ENCODE measurements at places on chromosomes 1 and 21.

DNA sequence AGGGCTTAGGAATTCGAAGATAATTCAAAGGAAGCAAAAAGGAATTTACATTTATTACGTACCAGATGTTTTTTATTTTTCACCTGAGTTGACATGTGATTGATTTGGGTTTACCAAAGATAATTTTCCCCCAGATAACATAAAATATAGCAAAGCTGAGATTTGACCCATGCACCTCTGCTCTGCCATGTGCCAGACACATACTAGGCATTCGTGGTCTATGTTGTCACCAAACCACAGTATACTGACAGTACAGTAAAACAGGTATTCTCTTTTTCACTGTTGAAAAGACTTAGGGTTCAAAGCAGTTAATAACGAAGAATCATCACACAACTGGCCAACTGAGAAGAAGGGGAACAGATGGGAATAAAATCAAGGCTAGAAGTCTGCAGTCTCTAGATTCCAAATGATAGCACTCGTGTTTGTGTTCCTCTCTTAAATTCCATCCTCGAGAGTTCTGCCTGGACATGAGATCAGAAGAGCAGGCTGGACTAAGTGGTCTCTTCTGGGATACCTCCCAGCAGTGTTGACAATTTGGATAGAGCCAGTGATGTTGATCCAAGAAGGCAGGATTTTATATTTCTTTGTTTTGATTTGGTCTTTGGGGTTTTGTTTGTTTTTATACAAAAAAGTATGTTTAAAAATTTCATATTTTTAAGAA is 85.3 kb upstream of the RAVER2 start:
- DNase-seq, result no peak

DNA sequence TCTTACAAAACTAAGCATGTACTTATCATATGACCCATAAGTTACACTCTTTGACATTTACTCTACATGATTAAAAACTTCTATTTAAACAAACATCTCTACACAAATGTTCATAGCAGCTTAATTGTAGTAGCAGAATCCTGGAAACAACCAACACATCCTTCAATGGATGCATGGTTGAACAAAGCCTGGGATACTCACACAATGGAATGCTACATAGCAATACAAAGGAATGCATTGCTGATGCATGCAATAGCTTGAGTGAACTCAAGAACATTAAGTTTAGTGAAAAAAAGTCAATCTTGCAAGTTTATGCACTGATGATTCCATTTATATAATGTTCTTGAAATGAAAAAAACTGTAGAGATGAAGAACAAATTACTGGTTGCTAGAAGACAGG is 686.9 kb downstream of the LRRIQ3 start:
- no peak for DNase-seq

DNA sequence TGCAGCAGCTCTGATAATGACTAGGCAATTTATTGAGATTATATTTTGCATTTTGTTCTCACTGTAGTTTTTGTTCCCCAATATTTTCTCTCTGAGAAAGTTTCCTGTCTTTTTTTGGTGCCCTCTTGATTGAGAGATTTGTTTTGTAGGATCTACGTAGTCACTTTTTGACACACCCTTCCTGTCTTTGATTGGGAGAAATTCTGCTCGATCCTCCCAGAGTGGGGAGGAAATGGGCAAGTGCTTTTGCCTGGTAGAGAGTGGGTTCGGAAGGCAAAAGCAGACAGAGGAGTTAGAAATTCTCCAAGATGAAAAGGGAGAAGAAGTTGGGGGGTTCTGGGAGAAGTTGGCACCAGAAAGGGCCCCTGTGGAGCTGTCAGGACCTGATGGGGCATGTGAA is 42.1 kb upstream of the SYT6 start:
- DNase-seq, result no peak

DNA sequence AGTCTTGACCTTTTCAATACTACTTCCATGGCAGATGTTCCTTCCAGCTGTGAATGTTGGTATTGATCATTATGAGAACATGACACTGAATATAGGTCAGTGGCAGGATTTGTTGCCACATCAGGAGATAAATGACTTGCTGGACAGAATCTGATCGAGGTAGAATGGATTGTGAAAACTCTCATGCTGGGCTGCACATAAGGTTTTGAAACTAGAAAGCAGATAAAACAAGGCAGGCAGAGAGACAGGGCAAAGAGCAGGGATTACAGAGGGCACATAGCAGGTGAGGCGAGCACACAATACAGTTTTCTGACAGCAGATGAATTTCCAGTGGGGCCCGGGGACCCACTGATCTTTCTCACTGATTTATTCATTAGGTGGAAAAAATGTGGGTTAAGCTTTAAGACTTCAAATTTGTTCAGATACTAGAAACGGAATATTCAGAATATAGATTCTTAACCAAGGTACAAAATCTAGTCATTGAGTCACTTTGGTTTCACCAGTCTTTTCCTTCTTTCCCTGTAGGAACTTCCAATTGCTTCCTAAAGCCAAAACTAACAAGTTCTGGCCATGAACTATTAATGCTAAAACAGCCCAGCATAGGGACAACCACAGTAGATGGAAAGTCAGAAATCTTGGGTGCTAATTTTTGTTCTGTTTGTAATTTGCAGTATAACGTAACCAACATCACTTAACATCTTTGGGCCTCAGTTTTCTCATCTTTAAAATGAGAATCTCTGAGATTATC is 296.0 kb upstream of the PTBP2 start:
- no peak for DNase-seq

DNA sequence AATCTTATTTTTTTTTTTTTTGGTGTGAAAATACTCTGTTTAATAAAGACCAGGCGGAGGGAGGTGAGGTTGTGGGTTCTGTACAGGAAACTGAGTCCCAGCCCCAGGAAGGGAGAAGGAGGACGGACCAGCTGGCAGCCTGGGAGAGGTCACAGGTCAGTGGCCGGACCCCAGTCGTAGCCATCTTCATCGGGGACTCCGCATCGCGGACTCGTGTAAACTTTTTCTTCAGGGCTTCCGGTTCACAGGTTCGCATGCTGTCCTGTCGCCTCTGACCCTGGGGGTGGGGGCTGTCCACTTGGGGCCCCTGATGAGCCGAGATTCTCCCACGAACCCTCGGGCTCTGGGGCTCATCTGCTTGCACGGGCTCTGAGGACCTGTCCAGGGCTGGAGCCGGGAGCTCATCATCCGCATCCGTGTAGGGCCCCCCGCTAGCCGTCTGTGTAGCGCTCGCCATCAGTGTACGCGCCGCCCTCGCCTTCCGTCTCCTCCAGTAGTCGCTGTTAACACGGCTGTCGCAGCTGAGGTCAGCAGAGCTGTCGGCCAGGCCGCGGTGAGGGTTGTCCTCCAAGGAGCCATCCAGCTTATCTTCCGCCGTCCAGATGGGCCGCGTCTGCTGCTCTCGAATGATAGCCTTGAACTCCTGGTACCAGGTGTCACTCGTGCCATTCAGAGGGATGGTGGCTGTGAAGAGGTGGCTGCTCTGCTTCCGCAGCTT is 975.7 kb upstream of the PRMT6 start:
- DNase-seq, result no peak

DNA sequence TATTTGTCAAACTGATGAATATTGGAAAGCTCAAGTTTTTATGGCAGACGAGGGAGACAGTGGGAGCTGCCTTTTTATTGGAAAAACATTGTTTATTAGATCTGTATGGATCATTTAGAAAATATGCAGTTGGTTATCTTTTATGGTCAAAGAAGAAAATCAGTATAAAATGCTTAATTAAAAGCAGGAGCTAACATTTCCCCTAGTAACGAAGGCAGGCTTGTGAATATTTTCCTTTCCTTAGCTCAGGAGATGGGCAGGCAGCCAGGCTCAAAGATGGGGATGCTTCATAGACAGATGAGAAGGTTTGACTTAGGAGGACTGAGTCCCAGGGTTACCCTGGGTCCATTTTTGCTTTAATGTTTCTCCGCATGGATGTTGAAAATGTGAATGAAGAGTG is 26.0 kb downstream of the ROR1 start:
- no peak for DNase-seq

GRCh38 chr1:225388372-225388771 is 39.5 kb downstream of the LBR start:
- DNase-seq, result no peak

DNA sequence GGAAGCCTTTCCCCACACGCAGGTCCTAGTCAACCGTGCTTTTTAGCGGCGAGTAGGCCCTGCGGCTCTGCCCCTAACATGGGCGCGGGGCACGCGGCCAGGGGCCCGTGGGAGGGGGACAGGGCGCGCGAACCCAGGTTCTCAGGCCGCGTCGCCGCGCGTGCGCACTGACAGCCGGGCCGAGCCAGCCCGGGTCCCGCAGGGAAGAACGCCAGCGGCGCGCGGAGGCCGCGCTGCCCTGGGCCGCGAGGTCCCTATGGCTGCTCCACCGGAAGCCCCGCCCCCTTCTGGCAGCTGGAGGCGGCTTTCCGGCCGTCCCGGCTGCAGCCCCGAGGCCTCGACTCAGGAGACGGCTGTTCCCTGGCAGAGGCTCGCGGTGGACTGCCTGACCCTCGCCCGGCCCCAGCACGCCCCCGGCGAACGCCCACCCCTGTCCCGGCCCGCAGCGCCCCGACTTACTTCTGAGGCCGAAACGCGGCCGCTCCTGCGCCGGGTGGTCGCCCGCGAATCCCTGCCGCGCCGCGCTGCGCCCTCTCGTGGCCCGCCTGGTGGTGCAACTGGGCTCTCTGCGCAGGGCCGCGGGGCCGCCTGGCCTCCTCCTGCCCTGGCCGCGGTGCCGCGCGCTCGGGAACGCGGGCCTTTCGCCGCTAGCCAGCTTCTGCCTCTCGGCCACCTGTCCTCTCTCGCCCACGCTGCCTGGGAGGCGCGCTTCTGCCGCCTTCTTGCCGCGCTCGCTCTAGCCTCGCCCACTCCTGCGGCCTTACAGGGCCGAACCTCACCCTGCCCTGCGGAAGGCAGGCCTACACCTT is 16.6 kb upstream of the RIPPLY3 start:
- DNase-seq, result peak; percentile 96

DNA sequence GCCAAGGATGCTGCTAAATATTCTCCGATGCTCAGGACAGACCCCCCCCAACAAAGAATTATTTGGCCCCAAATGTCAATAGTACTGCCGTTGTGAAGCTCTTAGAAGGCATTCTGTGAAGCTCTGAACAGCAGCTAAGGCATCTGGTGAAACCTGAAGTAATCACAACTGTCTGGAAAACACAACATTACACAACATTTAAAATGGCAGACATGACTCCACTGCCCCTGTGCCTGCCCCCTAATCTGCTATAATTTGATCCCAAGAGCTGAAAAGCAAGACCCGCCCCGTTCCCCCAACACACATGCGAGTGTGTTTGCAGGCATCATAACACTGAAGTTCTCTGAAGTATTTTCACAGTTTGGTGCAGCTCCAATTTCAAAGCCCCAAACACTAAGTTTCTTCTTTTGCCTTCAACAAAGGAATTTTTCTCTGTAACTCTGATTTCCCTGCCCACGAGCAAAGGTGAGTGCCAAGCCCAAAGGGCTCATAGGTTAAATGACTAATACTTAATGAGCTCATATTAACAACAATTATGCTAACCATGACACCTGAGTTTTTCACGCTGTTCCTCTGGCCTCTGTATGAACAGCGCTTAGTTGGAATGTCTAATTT is 129.2 kb downstream of the CLIC6 start:
- DNase-seq, result no peak

DNA sequence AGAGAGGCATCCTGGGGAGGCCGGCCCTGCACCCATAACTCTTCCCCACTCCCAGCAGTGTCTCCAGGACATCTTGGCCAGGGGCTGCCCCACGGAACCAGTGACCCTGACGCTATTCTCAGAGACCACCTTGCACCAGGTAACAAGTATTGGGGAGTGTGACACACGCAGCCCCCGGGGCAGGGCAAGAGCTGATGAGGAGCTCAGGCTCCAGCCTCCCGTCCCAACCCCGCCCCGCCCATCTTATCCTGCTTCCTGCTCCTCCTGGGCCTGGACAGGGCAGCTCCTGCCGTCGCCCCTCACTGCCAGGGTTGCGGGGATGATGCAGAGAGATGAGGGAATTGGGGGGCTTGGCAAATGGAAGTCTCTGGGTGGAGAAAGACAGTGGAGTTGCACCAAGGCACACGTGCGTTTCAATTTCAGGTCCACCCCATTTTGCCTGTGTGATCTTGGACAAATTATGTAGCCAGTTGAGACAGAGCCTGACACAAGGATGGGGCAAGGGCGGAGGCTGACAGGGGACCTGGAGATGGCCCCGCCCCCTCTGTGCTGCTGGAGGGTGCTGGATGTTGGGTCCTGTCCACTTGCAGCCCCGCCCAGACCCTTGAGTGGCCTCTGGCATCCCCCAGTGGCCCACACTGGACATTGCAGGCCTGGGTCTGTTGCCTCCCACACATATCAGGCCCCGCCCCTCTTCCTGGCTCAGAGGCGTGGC is 10.7 kb downstream of the CLCNKA start:
- DNase-seq, result peak; percentile 87

GRCh38 chr1:113747376-113747775 is 11.9 kb downstream of the PHTF1 start:
- no peak for DNase-seq

GRCh38 chr1:169914531-169914930 is 20.8 kb upstream of the SCYL3 start:
- DNase-seq, result no peak

GRCh38 chr1:116255486-116256285 is 117.4 kb upstream of the ATP1A1 start:
- DNase-seq, result no peak

DNA sequence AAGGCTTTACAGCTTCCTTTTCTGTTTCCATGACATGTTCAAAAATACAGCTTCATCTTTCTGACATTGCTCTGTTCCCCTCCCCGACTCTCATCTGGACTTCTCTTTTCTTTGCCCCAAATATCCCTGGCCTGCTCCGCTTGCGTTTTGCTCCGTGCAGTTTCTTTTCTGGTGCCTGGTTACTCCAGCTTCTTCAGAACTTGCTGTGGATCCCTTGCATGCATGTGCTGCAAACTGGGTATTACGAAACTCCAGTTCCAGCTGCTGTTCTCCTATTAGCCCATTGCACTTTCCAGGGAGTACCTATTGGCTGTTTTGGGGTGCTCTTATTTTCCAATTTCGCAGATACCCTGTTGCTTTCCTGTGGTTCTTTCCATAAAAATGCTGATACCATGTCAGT is 9.9 kb upstream of the NDC1 start:
- DNase-seq, result no peak

DNA sequence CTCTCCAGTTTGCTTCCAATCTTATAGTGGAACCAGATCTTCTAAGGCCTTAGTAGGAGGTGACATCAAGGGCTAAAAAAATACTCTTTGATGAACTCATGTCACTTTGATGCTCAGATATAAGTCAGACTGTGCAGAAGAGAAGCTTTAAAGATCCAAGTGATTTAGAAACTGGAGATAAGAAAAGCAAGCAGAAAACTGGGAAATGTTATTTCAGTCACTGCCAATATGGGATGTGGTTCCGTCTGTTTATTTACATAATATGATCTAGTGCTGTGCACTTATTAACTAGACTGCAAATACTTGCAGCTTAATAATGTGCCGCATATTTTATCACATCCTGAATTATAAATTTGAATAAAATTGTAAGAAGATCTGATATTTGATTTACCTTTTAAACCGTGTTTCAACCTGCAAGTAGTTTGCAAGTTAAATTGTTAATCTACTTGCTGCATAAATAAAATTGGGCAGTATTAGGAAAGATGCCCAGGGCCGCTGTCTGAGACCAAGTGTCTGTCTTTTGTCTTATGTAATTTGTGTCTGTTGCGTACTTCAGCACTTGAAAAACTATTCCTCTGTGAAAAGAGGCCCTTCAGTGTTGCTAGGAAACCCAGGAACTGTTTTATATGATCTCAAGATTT is 29.6 kb downstream of the CXADR start:
- DNase-seq, result no peak

- no peak for DNase-seq
Measured at GRCh38 chr1:177811429-177811828, 158.4 kb downstream of the SEC16B start.

GRCh38 chr1:167706931-167707877 is 14.6 kb upstream of the MPZL1 start:
- no peak for DNase-seq

Measured in left ventricle myocardium inferior (tissue), 1 donor.